ENCODE measurements at places on chromosomes 6 and 20.

DNA sequence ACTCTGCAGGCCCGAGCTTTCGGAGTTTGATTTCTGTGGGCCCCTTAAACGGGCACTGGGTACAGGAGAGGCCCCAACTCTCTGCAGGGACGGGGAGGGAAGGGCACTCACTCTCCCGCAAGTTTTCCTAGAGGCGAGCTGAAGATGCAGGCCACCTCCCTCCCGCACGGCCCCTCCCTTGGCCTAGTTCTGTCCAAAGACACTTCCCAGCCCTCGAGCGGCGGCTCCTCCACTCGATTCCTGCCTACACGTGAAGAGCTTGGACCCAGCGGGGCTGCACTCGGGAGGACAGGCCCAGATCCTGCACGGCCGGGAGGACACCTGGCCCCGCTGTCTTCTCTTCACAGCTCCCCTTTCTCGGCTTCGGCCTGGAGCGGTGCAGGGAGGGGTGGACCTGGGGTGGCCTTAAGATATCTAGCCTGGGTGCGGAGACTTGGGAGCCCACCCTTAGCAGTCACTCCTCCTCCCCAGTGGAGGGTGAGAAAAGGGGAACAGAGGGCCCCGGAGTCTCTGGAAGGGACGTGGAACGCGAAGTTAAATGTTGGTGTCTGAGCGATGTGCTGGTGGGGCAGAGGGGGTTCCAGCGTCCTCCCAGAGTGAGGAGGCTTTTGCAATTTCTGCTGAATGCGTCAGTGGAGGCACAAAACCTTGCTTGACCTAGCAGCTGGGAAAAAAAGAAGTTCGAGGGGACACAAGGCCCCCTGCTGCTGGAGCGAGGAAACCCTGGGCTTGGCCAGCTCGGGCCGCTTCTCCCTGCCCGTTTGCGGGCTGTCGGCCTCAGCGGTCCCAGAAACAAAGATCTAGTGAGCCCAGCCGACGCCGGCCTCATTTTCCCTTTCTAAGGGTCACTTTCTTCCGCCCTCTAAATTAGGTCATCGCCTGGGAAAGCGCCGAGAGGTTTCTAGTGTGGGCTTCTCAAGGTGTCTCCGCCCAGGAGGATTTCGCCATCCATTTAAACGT, 4.9 kb downstream of the OLIG3 start:
- DNase-seq: no peak

- no peak for DNase-seq
Observed at GRCh38 chr20:18986895-18987580, 173.5 kb downstream of the SCP2D1 start.

GRCh38 chr6:108597572-108598304, 37.0 kb downstream of the FOXO3 start:
- DNase-seq: no peak

DNA sequence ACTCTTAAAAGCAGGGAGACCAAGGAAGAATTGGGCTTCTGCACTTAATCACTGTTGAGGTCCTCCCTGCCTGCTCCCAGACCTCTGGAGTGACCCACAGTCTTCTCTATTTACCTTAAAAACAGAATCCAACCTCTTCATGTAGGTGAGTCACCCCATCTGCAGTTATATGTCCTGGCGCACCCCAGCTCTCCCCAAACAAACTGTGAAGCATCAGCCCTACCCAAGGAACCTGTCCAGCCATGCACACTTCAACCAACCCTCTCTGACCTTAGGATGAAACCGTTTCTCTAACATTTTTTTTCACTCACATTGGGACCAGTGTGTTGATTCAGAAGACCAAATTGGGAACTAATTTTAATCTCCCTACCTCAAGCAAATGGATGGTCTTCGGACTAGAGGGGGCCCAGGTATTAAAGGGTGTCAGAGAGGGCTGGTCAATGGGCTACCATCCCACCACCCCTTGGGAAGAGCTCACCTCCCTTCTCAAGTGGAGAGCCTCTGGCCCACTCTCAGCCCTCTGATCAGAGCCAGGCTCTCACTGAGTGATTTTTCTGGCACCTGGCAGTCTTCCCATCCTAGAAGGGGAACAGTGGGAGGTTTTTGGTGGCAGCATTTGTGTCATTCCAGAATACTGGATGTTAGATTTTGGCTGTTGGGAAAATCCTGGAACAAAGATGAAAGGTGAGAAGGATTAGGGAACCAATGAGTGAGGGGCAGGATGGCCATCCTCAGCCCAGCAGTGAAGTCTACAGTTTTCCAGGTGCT, 203.6 kb downstream of the LRFN2 start:
- no peak for DNase-seq

DNA sequence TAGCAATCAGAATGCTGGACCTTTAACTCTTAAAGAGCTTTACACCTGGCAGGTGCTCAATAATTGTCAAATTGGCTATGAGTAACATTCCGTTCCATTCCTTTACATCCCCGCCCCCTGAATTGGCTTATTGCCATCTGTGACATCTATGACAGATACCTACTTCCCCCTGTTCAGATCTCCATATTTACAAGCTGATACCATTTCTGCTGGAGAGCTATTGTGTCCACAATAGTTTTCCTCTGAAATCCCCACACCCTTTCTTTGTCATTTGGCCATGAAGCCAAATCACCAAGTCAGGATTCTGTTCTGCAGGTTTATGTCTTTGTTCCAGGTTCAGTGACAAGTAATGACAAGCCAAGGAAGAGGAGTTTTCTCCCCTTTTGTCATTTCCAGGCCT, 3.2 kb downstream of the CDH26 start:
- no peak for DNase-seq

DNA sequence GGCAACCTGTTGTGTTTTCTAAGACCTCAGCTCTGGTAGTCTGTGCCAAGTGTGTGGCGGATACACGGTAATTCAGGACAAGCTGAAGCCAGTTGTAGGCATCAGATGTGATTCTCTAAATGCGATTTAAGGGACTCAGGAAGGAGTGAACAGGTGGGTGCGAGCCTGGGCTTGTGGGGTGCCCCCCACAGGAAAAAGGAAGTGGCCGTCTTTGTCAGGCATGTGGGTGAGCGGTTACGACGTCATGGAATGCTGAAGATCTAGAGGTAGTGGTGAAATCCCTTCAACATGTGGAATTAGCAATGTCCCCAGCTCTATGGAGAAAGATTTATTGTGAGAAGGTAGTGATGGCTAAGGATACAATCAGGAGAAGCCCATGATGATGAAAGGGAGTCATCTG, 95.1 kb upstream of the EXOC2 start:
- no peak for DNase-seq

DNA sequence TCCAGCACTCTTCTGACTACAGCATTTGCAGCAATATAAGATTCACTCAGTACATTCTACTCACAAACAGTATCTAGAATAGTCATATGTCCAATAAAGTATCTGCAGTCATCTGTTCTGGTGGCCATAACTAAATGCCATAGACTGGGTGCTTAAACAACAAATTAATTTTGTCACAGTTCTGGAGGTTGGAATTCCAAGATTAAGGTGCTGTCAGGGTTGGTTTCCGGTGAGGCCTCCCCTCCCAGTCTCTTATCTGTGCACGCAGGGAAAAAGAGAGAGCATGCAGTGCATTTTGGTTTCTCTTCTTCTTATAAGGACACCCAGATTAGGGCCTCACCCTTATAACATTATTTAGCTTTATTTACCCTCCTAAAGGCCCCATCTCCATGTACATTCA, 21.3 kb upstream of the NUS1 start:
- no peak for DNase-seq

GRCh38 chr6:102662851-102663250, 1269.3 kb downstream of the GRIK2 start:
- no peak for DNase-seq

DNA sequence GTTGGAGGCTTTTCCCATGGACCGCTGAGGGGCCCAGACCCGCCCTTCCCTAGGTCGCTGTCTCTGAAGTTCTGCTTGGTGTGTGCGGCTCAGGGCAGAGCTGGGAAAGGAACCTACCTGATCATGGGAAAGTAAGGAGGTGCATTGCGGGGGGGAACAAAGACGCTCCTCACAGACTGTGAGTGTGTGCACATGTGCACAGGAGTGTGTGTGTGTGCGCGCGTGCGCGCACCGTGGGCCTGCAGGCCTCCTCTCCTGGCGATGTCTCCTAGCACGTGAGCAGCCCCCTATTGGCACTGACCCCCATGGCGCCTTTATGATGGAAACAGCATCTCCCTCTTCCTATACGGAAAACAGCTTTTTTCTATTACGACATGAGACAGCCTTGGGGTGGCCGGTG, 224.1 kb downstream of the TAF4 start:
- no peak for DNase-seq

DNA sequence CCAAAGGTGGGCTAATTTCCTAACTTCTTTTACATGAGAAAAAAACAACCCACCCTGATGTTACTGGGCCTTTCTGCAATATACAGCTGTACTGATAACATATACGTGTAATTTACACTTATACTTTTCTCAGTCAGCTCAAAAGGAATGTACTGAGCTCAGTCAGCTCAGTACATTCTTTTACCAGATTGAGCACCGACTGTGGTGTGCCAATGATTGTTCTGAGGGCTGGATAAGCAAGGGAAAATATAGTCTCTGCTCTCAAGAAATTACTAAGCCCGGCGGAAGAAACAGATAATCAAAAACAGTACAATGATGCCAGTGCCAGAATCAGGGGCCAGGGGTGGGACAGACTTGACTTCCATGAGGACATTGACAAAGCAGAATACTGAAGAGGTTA, 10.0 kb upstream of the BLOC1S5 start:
- DNase-seq: no peak

- DNase-seq: no peak
Observed at GRCh38 chr6:127107916-127108315, 10.6 kb upstream of the RSPO3 start.

DNA sequence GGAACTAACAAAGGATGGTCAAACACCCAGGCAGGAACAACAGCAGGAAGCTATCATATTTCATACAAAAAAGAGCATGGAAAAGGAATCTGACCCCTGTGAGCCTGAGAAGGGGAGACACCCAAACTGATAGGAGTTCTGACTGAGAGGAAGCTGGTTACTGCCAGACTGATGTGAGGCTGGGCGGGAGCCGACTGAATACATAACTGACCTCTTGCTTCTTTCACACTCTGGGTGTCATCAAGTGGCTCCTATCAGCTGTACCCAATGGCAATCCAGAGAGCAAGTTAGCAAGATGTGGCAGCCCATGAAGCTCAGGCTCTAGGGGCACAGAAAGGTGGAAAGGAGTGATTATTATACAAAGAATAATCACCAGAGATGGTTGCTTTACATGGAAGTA, 795.1 kb upstream of the HS3ST5 start:
- DNase-seq: no peak

Data from effector memory CD4-positive, alpha-beta T cell (primary cell).